GM19239 (cell line): ENCODE measurements at places on chromosomes 6 and 20.

- peak; percentile 88 for DNase-seq
Measured at GRCh38 chr6:34154668-34155447, 9.0 kb upstream of the GRM4 start.

DNA sequence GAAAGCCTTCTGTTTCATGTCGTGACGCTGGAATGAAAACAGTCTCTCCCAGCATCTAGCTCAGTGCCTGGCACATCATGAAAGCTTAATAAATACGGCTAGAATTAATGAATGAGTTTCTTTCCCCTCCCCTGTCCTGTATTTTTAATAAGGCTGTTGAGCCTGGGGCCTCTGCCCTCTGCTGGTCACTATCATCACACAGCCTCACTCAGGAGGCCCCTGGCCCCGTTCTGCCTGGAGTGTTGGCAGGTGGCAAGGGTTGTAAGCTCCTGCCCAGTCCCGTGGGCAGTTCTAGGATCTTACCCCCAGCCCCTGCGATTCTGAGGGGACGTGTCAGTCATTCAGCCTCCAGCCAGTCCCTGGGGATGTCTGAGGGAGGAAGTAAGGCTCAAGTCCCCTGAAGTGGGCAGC, 41.4 kb downstream of the PHACTR3 start:
- no peak for DNase-seq

DNA sequence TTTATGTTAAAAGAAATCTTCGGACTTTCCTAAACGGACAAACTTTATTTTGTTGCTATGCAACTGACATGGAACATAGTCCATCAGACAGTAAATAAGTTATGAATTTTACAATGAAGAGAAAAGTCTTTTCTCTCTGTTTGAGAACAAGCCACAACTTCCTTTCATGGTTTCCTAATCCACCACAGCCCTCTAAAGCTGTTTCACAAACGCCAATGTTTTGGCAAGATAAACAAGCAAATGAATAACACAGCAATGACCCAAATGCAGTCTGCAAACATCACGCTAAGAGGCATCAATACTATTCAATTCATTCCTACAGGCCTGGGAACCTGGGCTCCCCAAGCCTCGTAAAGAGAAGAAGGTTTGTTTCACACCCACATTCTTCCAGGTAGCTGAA, 60.4 kb downstream of the HAO1 start:
- DNase-seq = no peak

DNA sequence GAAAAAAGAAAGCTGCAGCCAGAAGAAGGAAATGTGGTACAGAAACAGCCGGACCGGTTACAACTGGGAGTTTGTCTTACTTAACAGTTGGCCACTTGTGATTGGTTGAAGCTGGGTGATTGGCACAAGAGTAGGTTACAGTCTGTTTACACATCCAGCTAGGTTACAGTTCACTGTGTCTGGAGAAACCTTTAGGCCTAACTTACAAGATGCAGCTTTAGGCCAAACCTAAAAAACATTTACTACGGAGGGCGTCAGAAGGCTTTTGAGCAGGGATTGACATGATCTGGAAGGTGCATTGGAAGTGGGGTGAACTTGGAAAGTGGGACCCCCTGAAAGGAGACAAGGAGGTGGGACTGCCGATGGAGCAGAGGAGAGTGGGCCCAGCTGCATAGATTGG, 122.3 kb downstream of the BANF2 start:
- no peak for DNase-seq

DNA sequence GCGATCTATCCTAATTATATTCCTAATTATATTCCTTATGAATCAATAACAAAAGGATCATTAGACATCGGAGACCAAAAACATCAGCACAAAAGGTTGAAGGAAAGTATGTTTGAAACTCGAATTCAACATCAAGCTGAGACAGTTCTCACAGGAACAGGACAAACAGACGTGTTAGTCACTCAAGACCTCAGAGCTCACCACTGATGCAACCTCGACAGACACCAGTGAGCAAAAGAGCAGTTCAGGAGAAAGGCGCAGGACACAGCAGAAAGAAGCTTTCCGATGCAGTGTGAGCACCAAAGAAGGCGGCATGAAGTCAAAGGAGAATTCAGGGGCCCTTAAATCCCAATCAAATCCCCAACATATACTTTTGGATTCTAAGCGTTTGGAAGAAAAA, 6.3 kb upstream of the RAMACL start:
- DNase-seq = no peak

DNA sequence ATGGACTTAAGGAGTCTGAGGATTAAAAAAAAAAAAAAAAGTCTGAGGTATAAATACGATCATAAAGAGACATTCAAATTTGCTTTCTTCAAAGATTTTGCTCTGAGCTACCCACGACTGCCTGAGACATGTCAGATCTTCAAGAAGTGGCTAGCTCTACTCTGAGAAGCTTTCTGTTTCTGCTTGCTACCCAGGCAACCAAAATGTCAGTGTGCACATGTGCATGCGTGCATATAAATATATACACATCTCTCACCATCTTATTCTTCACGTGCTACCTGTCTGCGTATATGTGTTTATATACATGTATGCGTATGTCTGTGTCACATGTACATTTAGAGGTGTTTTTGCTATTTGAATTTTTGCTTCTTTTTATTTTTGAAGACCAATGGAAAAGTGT, 299.6 kb upstream of the STXBP5 start:
- DNase-seq = no peak

DNA sequence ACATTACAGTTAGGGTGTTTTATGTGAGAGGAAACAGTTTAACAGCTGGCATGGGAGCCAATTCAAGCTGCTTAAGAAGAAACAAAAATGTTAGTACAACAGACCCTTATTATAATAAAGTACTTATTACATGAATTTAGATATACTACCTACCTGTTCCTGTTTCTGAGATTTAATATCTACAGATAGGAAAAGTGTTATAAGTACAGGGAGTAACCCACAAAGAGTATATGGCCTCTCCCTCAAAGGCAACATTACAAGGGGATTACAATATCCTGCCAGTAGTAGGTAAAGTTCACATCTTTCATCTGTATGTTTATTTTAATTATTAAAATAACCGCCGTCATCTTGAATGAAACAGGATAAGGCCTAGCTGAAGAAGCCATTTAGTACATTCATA, 1.8 kb upstream of the ME1 start:
- DNase-seq = no peak

- no peak for DNase-seq
Measured at GRCh38 chr20:16229813-16230212, 343.4 kb downstream of the KIF16B start.

- no peak for DNase-seq
Measured at GRCh38 chr6:16679050-16679449, 82.2 kb downstream of the ATXN1 start.

- no peak for DNase-seq
Measured at GRCh38 chr6:89009624-89010059, 46.2 kb upstream of the RNGTT start.

GRCh38 chr20:44031781-44032582, 117.3 kb downstream of the TOX2 start:
- DNase-seq = no peak

DNA sequence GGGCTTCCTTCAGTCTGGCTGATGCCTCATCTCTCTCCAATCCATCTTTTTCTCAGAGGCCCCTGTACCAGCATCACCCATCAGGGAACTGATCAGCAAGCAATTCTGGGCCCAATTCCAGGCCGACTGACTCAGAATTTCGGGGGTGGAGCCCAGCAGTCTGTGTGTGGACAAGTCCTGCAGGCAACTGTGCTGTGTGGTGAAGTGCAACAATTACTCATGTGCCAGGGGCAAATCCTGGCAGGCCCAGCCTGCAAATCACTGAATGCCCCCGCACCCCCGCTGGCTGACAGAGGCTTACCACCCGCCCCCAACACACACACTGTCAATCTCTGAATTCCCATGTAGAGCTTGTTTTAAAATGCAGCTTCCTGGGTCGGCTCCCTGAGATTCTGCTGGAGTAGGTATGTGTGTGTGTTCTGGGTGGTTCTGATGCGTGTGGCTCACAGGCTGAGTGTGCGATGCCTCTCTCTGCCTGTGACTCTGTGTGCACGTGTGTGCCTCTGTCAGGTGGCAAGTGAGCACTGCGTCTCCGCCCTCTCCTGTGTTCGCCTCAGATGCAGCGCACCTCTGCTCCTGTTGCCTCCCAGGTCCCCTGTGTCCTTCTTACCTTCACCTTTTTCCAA, 45.4 kb downstream of the SSR1 start:
- DNase-seq = no peak

DNA sequence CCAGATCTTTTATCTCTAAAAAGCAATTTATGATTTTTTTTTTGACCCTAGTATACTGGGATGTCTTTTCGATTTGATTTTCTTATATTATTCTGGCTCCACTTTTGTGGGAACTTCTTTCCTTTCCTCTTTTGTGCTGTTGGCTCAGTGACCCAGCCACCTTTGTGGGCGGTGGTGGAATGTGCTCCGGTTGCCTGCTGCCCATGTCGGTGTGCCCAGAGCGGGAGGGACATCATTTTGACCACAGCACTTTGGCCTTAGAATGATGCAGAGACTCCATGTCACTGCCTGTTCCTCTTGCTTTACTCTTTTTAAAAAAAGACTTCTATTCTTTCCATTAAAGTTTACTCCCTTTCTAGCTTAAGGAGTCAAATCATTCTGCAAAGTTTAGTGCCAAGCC, 198.0 kb downstream of the FARS2 start:
- no peak for DNase-seq

DNA sequence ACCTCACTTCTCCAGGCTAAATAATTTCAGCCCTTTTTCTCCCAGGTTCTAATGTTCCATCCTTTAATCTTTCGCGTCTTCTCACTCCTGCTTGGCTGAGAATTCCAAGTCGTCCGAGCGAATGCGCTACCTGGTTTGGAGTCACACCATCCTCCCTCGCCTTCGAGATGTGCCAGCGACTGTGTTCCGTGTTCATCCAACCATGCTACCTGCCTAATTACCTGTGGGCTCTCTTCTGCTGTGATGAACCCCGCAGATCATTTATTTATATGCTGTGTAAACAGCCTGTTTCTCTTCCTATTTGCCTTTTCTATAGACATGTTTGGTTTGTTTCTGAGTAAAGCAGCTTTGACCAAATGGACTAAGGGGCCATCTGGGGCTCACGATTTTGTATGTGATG, 83.5 kb upstream of the TMEM181 start:
- DNase-seq = no peak

DNA sequence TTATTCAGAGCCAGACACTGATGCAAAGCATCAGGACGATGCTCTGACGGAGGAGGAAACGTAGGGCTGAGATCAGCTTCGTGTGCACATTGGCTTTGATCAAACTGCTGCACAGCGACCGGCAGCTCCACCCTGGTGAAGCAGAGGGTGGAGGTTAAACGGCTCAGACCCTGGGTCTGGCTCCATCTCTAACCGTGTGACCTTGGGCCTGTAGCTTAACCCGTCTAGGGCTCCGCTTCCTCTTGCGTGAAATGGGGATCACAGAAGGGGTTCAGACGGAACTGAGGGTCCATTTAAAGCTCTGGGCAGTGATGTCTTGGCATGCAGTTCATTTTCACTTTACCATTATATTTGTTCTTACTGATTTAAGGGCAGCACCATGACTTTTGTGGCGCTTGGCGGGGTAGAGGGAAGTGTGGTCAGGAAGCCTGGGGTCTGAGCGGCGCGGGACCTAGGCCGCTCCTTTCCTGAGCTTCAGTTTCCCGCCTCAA, 644 bp downstream of the RBL1 start:
- DNase-seq = peak; percentile 9

- no peak for DNase-seq
Measured at GRCh38 chr20:34525709-34526416, 9.6 kb downstream of the DYNLRB1 start.

DNA sequence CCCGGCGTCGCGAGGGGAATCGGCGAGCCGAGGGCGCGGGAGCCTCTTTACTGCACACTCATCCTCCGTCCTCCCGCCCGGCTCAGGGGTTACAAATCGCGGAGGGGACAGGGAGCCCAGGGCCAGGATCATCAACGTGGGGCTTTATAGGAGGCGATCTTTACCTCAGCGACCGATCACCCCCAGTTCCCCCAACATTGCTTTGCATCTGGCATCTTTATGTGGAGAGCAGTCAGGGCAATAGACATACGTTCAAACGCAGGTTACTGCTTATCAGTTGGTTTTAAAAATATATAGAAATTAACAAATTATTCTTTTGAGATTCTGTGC, 634 bp downstream of the HSF2 start:
- DNase-seq = peak; percentile 1

DNA sequence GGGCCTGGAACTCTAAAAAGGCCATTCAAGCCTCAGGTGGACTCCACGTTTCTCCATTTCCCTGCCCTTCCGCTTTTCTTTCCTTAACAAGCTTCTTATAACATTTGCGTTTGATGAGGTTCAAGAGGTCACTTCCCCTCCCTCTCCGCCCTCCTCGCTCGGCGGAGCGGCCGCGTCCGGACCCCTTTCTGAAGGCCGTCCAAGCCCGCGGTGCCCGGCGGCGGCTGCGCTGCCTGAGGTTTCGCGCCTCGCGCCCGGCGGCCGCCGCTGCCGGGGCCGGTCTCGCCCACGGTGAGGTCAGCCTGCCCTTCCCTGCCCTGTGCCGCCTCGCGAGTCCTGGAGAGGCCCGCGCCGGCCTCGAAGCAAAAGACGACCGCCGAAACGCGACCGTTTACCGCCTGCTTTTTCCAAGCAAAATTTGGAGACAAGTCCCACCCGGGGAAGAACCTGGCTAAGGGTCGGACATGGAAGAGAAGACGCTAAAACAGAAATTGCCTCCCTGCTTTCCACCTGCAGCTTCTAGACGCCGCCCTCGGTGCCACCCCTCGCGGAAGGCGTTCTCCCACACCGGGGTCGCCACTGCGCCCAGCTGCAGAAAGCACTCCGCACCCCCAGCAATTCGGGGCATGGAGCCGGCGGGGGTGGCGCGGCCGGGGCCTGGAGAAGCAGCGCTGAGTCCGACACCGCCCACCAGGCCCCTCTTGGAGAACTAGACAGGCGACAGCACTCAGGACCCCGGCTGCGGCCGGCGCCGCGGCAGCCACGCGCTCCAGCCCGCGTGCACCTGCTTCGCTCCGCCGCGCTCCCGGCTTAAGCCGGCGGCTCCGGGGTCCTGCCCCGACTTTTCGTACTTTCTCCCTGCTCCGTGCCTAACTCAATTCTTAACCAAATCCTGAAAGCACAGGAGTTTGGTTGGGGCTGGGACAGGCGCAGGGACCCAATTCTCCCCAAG, 11.0 kb upstream of the FOXF2 start:
- no peak for DNase-seq

- DNase-seq = no peak
Measured at GRCh38 chr6:147752689-147753403, 244.4 kb downstream of the SAMD5 start.

- DNase-seq = no peak
Measured at GRCh38 chr6:168347053-168347452, 27.5 kb upstream of the DACT2 start.

DNA sequence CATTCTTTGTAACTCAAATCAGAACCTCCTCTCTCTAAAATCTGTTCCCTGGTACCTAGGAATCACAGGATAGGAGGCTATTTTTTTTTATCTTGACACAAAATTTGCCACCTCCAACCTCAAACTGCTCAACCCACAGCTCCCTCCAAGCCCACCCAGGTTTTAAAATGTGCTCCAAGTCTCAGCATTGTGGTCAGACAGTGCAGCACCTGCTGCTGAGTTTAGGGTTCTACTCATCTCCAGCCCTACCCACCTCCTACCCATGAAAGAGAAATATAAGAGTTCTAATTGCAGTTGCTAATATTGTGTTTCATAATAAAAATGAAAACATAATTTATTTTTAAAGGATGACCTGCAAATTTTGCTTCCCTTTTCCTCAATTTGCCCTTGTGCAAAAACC, 496.5 kb downstream of the MAFB start:
- DNase-seq = no peak

- peak; percentile 15 for DNase-seq
Measured at GRCh38 chr6:36028088-36028876, 674 bp downstream of the MAPK14 start.
